ENCODE measurements at places on chromosomes 16 and 17. TPM values are rescaled to one million over a fixed set of nuclear protein-coding genes. Genes with fewer than 3 reads are reported as not detected.

DNA sequence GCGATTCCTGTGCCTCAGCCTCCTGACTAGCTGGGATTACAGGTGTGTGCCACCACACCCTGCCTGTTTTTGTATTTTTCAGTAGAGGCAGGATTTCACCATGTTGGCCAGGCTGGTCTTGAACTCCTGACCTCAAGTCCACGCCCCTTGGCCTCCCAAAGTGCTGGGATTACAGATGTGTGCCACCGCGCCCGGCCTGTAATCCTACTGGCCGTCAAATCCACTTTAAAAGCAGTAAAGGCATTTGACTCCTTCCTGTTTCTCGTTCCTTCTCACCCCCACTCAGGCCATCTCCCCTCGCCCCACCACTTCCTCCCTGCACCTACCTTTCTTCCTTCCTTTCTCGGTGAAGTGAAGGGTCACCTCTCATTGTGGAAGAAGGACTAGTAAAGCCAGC is 69.4 kb upstream of the CREBBP start:
- DNase-seq, result no peak

CTRB1 gene
- not detected for total RNA-seq

DNA sequence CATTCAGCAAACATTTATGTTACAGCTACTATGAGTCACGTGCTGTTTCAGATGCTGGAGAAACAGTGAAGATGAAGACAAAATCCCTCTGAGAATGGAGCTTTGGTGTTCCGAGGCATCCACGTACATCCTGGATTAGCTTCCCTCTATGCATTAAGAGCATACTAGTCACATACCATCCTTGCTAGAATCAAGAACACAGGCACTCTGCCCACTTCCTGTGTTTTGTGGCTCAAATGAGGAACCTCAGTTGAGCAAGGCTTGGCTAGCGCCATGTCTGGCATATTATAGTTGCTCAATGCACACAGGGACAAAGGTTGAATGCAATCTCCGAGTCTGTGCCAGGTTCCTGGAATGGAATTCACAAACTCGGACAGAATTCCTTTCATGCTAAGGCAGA is 297.5 kb downstream of the XYLT1 start:
- peak; percentile 31 for DNase-seq

GRCh38 chr16:81639931-81640680 is 139.0 kb upstream of the PLCG2 start:
- no peak for DNase-seq

DNASE1L2 gene
- 1.5 TPM for total RNA-seq

DNA sequence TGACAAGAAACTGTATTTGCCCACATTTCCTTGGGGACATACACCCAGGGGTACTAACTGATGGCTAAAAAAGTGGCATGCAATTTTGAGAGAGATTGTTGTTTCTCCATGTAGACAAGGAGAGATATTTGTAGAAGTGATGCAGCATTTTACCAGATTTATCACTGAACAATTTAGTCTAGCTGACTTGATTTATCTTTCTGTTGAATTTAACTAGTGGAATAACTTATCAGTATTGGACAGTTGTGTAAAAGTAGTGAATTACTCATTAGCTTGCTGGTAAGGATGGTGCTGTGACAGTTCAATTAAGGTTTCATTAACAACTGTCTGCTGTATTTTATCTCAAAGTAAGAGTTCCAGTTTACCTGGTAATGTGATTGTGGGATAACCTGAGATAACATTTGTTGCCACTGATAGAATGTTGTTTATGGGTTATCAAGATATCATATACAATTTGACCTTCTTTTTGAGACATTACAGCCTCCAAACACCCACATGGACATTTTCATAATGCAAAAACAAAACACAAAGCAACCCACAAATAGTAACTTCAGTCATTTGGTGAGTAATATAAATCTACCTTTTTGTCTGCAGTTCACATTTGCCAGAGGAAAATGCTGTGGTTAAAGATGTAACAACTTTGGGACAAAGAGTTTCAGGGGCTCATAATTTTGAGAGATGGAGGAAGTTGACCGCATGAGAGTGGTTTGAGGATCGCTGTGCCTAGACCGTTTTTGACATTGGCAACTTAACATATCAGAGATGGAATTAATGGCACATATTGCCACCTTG is 3.8 kb downstream of the NLK start:
- no peak for DNase-seq

ARL5C gene
- not detected for total RNA-seq

DNA sequence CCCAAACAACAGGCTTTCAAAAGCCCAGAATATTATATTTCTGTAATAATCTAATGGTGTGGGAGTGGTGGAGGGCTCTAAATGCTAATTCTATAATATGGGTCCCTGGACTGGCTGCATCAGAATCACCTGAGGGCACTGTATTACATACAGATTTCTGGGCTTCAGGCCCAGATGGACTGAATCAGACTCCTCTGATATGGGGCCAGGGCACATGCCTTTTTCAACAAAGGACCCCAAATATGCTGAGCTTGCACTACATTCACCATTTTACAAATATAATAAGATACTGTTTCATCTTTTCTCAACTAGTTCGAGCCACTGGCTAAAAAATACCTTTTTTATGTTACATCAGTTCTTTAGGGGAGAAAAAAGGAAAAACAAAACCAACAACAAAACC is 309.7 kb downstream of the MAP2K6 start:
- DNase-seq, result no peak

- peak; percentile 74 for DNase-seq
These were observed at the start of gene FKBP10 for GRCh38 chr17:41812381-41813151. Gene FKBP10, plus strand, starts transcription at chr17:41813004. Its CDS starts 31 bp downstream, at chr17:41813035.

DNA sequence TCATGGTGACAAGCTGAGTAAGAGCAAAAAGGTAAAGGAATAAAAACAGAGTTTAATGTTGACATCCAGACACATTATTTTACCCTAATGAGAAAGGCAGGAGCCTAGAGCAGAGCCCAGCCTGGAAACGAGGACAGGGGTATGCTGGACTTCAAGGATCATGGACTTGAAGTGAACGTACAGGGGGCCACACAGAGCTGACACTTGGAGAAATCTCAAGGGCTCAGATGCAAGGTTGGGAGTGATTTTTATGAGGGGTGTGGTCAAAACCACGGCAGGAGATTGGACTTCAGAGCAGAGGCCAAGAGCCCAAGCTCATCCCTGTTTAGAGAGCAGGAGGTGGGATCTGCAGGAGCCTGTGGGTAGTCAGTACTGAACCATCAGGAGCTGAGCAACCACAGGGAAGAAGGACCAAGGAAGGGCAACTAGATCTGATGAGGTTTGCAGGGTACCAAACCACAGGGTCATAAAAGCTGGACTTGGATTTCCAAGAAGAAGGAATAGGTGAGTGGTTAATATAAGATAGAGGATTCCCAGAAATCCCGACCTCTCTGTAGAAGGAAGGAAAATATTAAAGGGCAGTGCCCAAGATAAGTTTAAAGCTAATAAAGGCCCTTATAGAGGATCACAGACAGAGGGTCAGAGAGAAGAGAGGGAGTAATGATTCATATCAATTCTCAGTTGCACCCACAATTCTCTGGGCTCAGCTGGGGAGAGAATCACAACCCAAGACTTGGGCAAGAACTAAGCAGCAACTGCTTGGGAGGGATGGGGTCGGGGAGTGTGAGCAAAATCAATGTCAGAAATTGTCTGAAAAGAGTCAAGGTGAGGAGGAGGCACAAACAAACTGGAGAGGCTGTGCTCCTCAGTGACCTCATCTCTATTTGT is 331.7 kb downstream of the SOX9 start:
- DNase-seq, result no peak

GRCh38 chr16:75267631-75268264 is 16.3 kb upstream of the BCAR1 start:
- DNase-seq, result peak; percentile 64

DNA sequence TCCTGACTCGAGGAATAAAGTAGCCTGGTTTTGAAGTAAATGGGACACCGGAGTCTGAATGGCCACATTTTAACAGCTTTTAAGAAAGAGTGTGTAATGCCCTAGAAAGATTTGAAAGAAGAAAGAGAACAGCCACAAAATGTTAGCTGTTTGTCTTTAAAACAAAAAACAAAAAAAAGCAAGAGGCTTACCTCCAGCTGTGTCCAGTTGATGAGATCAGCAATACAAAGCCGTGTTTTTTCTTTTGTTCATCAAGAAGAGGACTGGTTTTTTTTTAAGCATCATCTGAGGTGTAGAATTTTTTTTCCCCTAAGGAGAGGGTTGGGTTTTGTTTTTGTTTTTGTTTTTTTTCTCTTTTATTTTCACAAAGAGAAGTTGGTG is 58.8 kb downstream of the NKD1 start:
- DNase-seq, result no peak

- DNase-seq, result no peak
These were observed 58.9 kb downstream of the WWP2 start for GRCh38 chr16:69820926-69821541.

CRK gene
- 74.7 TPM for total RNA-seq

GRCh38 chr16:51592535-51593300 is 441.6 kb upstream of the SALL1 start:
- DNase-seq, result no peak
